ENCODE measurements at places on chromosomes 6 and 20. TPM values are rescaled to one million over a fixed set of nuclear protein-coding genes. Genes with fewer than 3 reads are reported as not detected.

- DNase-seq, result no peak
Measured at GRCh38 chr6:53395986-53396385, 47.2 kb upstream of the ELOVL5 start.

Gene BEND6
- 8.3 TPM for total RNA-seq

DNA sequence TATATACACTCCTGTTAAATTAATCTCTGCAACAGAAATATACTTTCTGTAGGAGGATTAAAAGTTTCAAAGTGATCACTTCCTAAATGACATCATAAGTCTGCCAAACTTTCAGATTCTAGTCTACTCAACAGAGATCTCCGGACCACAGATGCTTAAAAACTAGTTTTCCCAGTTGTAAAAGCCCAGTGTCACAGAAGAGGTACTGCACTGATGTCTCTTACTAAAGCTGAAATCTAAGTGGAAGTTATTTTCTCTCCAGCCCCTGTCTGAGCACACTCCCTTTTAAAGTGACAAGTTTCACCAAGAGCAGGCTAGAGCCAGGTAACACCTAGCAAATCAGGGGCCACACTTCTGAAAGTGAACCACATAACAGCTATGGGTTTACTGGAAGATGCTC is 71.6 kb upstream of the DST start:
- no peak for DNase-seq

Gene OR2H1
- not detected for total RNA-seq

DNA sequence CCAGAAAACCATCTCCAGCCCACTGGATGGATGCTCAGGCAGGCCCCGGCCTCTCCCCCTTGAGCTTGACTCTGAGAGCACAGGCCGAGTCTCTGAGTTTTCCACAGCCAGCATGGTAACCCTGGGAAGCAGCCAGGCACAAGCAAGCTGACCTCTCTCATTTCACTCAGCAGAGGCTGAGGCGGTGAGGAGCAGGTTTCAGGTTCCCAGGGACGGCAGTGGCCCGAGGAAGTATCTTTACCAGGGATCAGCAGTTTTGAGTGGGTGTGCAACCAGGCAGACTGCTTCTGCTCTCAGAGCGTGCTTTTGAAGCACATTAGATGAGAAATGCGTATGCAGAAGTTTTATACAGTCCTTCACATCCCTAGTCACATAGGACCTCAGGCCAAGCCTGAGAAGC is 12.6 kb downstream of the HCK start:
- no peak for DNase-seq

Gene ADGRG6
- total RNA-seq, result 89.2 TPM

Gene RPRD1B
- 21.6 TPM for total RNA-seq

Gene RIPPLY2
- not detected for total RNA-seq

DNA sequence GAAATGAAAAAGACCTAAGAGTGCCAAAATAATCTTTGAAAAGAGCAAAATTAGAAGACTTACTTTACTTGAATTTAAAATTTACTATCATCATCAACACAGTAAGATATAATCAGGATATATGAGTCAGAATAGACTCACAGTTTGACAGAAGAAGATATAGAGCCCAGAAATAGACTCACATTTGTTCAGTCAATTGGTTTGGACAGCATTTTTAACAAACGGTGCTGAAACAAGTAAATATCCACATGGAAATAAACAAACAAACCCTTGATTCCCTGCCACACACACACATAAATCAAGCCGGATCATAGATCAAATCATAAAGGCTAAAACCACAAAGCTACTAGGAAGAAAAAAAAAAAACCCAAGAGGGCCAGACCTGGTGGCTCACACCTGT is 291.1 kb downstream of the ADGRG6 start:
- no peak for DNase-seq

Gene PTCHD4
- total RNA-seq, result 11.4 TPM

Gene HRH3
- 0.07 TPM for total RNA-seq

DNA sequence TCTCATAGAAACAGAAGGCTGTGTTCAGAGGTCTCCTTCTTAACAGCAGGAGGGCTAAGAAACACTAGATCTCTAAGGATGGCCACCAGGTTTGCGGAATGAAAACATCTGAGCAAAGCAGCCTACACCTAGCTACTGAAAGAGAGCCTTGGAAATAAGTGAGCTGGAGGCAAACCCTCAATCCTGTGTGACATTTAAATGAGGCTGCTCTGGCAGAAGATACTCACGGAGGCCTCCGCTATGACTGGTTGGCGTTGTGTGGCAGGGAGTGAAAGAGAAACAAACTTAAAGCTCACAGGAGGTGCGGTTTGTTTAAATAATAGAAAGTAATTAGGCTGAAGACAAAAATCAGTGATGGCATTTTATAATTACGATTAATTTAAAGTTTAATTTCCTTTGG is 162.0 kb upstream of the RNF217 start:
- DNase-seq, result no peak

Gene TMX4
- total RNA-seq, result 17.3 TPM

- no peak for DNase-seq
Measured at GRCh38 chr6:20998748-20999448, 464.6 kb downstream of the CDKAL1 start.

Gene HLA-DRA
- not detected for total RNA-seq

Gene HLA-DOA
- total RNA-seq, result 0.48 TPM

GRCh38 chr6:2433711-2434110 is 188.3 kb upstream of the GMDS start:
- no peak for DNase-seq

- DNase-seq, result no peak
Measured at GRCh38 chr6:80250391-80250997, 144.0 kb downstream of the BCKDHB start.

GRCh38 chr20:47500554-47500953 is 1.1 kb upstream of the NCOA3 start:
- no peak for DNase-seq

GRCh38 chr6:167279766-167280446 is 11.2 kb upstream of the UNC93A start:
- no peak for DNase-seq

- peak; percentile 64 for DNase-seq
Measured at GRCh38 chr20:2283706-2284423, 11.9 kb upstream of the TGM3 start.

DNA sequence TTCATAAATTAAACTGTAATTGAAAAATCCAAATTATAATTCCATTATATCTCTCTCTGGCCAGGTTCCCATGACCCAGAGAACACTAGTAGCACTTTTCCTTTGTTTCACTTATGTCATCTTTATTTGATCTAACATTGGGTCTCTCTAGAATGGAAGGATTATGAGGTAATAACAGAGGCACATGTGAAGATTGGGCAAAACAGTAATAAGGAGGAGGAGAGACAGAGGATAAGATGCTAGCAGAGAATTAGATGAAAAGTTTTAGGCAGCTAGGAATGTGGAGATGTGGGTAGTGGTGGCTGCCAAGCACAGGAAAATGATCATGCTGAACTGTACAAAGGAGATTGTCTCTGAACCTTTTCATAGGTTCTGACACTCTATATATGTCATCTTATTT is 3.3 kb downstream of the TAB2 start:
- DNase-seq, result no peak

Gene MACROD2
- 2.4 TPM for total RNA-seq

DNA sequence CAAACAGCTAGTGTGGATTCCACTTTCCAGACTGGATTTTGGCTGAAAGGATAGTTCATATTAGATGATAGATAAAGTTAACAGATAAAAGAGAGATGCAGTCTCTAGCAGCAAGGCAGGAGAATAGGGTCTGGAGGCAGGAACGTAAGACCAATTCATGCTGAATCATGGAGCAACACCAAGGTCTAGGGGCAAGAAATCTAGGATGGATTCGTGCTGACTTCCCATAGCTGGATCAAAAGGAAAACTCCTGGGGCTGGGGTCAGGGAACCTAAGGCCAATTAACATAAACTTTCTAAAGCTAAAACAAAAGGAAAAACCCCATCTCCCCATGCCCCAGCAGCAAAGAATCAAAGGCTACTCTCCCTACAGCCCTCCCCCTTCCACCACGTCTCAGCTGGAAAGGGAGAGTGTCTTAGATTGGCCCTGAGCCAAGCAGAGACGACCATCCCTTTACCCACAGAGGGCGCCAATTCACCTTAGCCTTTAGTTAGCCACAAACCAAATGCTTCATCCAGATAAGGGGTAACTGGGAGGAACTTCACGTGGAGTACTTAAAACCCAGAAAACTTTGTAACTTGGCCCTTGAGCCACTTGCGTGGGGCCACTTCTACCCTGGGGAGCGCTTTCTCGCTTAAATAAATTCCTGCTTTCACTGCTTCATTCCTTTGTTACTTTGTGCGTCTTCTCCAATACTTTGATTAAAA is 7.6 kb downstream of the TREM1 start:
- peak; percentile 10 for DNase-seq

GRCh38 chr20:58577871-58578598 is 62.8 kb upstream of the APCDD1L start:
- DNase-seq, result no peak
